CD8-positive, alpha-beta memory T cell (primary cell): ENCODE measurements at places on chromosomes 16 and 17.

GRCh38 chr16:86892509-86892908, 314.2 kb downstream of the FOXL1 start:
- no peaks in the 10 kb centered on the region for H3K36me3 ChIP-seq
- no peaks in the 10 kb centered on the region for H3K4me1 ChIP-seq
- H3K27ac ChIP-seq, result no peak overlapping the region
- H3K27me3 ChIP-seq, result no peaks in the 10 kb centered on the region
- no peak overlapping the region for H3K4me3 ChIP-seq

DNA sequence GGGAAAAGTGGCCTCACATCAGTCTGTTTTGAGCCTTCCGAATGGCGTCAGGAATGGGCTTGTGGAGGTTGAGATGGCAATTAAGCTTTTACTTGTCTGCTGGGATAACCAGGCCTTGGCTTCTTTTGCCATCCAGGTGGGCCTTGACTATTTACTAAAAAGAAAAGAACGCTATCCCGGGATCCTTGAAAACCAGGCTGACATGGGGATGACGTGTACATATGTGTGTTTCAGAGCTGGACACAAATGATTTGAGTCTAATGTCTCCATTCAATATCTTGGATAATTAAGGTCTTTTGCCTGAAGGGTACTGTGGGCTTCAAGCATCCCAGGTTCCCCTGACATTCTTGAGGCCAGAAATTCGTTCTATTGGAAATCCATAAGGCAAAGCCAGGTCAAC, 32.6 kb upstream of the HOXB13 start:
- H3K27me3 ChIP-seq, result peaks cover 22% of the 10 kb centered on the region
- no peaks in the 10 kb centered on the region for H3K36me3 ChIP-seq
- no peak overlapping the region for H3K27ac ChIP-seq
- no peaks in the 10 kb centered on the region for H3K4me1 ChIP-seq

- no peak overlapping the region for H3K4me3 ChIP-seq
- H3K4me1 ChIP-seq, result peaks cover 52% of the 10 kb centered on the region
- H3K27me3 ChIP-seq, result no peaks in the 10 kb centered on the region
- H3K27ac ChIP-seq, result no peak overlapping the region
These were observed 6.2 kb upstream of the CD300A start for GRCh38 chr17:74460241-74460640.

GRCh38 chr16:1909561-1910231, 8.5 kb downstream of the HS3ST6 start:
- DNase-seq, result no peak
- no peaks in the 10 kb centered on the region for H3K4me1 ChIP-seq
- no peak overlapping the region for H3K4me3 ChIP-seq

GRCh38 chr16:4780235-4780634, 7.9 kb downstream of the SEPTIN12 start:
- no peaks in the 10 kb centered on the region for H3K4me1 ChIP-seq
- no peak overlapping the region for H3K4me3 ChIP-seq
- no peak for DNase-seq
- no peaks in the 10 kb centered on the region for H3K36me3 ChIP-seq
- H3K27me3 ChIP-seq, result no peaks in the 10 kb centered on the region

- H3K27ac ChIP-seq, result peak overlapping the region; percentile 16
- H3K4me3 ChIP-seq, result peak overlapping the region; percentile 90
- peaks cover 28% of the 10 kb centered on the region for H3K4me1 ChIP-seq
These were observed 1.3 kb downstream of the NAGS start for GRCh38 chr17:44005527-44006271.

- no peak overlapping the region for H3K4me3 ChIP-seq
- H3K27me3 ChIP-seq, result no peaks in the 10 kb centered on the region
- no peak for DNase-seq
- no peaks in the 10 kb centered on the region for H3K36me3 ChIP-seq
These were observed 25.2 kb upstream of the ABCC3 start for GRCh38 chr17:50609380-50610074.

DNA sequence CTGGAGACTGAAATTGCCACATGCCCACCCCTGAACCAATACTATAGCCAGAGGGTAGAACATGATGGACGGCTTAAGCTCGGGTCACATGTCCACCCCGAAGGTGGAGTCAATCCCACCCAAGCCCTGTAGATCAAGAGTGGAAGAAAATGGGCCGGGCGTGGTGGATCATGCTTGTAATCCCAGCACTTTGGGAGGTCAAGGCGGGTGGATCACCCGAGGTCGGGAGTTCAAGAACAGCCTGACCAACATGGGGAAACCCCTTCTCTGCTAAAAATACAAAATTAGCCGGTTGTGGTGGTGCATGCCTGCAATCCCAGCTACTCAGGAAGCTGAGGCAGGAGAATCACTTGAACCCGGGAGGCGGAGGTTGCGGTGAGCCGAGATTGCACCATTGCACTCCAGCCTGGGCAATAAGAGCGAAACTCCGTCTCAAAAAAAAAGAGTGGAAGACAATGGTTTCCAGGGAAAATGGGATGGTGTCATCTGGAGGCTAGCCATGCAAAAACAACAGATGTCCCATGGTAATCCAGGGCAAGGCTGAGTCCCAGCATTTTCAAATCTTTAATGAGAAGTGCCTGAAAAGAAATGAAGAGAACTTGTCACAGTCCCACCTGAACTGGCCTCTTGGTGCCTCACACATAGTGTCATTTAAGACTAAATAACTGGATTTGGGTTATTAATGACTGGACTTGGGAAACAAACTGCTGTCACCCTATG, 30.1 kb downstream of the CD300LF start:
- H3K27me3 ChIP-seq, result no peaks in the 10 kb centered on the region
- no peak overlapping the region for H3K27ac ChIP-seq
- no peak for DNase-seq

- H3K4me3 ChIP-seq, result peak overlapping the region; percentile 66
- H3K4me1 ChIP-seq, result peaks cover 17% of the 10 kb centered on the region
- no peaks in the 10 kb centered on the region for H3K36me3 ChIP-seq
These were observed 512 bp downstream of the AKAP1 start for GRCh38 chr17:57085448-57086068.

GRCh38 chr16:53726625-53727024, 22.7 kb downstream of the FTO start:
- no peaks in the 10 kb centered on the region for H3K36me3 ChIP-seq
- no peak overlapping the region for H3K4me3 ChIP-seq
- H3K4me1 ChIP-seq, result no peaks in the 10 kb centered on the region
- H3K27ac ChIP-seq, result no peak overlapping the region

- no peak overlapping the region for H3K4me3 ChIP-seq
- H3K27me3 ChIP-seq, result no peaks in the 10 kb centered on the region
- no peaks in the 10 kb centered on the region for H3K4me1 ChIP-seq
- H3K36me3 ChIP-seq, result no peaks in the 10 kb centered on the region
These were observed 60.4 kb upstream of the GNG13 start for GRCh38 chr16:860891-861290.

DNA sequence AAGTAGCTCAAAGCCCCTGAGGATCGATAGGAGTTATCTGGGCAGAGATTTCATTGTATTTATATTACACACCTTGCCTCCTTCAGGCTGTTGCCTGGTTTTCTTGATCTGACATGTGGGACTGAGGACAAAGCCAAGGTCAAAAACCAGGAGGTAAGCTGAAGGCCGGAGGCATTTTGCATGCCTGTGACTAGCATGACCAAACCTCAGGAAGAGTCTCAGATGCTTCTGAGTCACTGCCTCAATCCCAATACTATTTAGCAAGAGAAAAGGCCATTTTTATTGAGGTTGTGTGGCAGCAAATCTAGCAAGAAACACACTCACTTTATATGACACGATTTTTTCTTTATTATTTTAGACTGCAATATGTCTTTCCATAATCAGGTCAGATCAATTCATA, 968.1 kb downstream of the CDH11 start:
- no peak overlapping the region for H3K4me3 ChIP-seq
- no peaks in the 10 kb centered on the region for H3K4me1 ChIP-seq
- DNase-seq, result no peak
- H3K27me3 ChIP-seq, result no peaks in the 10 kb centered on the region
- no peaks in the 10 kb centered on the region for H3K36me3 ChIP-seq

- no peak for DNase-seq
- no peak within 1 kb of the TSS for H3K27ac ChIP-seq
- H3K4me1 ChIP-seq, result no peaks in the 10 kb centered on the region
- no peaks in the 10 kb centered on the region for H3K36me3 ChIP-seq
- no peaks in the 10 kb centered on the region for H3K27me3 ChIP-seq
- H3K4me3 ChIP-seq, result no peak within 1 kb of the TSS
These were observed at the start of gene C16orf89 for GRCh38 chr16:5065813-5066212. Gene C16orf89, minus strand, starts transcription at chr16:5065956. Its CDS starts 48 bp downstream, at chr16:5065908.

DNA sequence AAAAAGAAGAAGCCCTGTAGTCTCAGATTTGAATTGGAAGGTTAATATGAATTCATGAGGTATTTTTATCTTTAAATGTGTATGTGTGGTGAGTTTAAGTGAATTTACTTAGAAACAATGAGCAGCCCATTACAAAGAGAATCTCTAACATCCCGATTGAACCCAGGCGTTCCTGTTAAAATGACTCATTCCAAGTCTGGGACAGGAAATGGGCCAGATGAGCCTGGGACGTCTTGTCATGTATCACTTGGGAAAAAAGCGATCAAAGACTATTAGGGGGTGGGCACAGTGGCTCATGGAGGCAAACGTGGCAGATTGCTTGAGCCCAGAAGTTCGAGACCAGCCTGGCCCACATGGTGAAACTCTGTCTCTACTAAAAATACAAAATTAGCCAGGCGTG, 81.6 kb downstream of the SEC14L1 start:
- H3K27me3 ChIP-seq, result no peaks in the 10 kb centered on the region
- DNase-seq, result no peak
- no peak overlapping the region for H3K4me3 ChIP-seq
- H3K36me3 ChIP-seq, result no peaks in the 10 kb centered on the region
- no peak overlapping the region for H3K27ac ChIP-seq

- no peak overlapping the region for H3K4me3 ChIP-seq
- H3K27me3 ChIP-seq, result no peaks in the 10 kb centered on the region
- DNase-seq, result no peak
- no peaks in the 10 kb centered on the region for H3K4me1 ChIP-seq
These were observed 12.7 kb downstream of the CALB2 start for GRCh38 chr16:71371237-71371636.

DNA sequence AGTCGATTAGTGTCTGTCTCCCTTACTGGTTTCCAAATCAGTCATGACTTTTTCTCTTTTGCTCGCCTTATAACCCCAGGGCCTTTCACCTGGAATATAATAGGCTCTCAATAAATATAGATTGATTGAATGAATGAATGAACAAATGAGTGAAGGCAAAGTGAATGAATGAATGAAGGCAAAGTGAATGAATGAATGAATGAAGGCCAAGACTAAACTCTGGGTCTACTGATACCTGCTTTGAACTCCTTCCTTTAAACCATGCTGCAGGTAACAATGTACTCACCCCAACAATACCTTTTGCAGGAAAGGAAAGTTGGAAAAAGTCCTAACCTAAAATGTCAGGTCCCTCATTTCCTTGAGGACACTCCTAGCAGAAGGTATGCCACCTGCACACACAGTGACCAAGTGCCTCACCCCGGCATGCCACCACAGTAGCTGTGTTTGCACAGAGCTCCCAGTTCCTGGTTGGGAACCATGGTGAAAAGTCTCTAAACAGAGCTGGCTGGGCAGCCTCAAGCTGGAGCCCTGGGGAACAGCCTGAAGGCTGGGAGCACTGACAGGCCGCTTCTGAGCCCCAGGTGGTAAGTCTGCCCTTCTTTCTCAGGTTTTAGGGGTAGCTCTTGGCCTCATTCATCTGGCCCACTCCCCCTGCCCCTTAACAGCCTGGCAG, 42.7 kb upstream of the ANKFN1 start:
- no peak for DNase-seq
- H3K27ac ChIP-seq, result no peak overlapping the region
- no peak overlapping the region for H3K4me3 ChIP-seq
- no peaks in the 10 kb centered on the region for H3K36me3 ChIP-seq

- no peaks in the 10 kb centered on the region for H3K4me1 ChIP-seq
- no peak overlapping the region for H3K4me3 ChIP-seq
- H3K27ac ChIP-seq, result no peak overlapping the region
- peaks cover 24% of the 10 kb centered on the region for H3K36me3 ChIP-seq
- H3K27me3 ChIP-seq, result no peaks in the 10 kb centered on the region
These were observed 7.8 kb downstream of the NCBP3 start for GRCh38 chr17:3838206-3838605.

GRCh38 chr17:38786372-38786771, 13.0 kb downstream of the PIP4K2B start:
- no peaks in the 10 kb centered on the region for H3K4me1 ChIP-seq
- DNase-seq, result no peak
- H3K4me3 ChIP-seq, result no peak overlapping the region
- H3K36me3 ChIP-seq, result peaks cover 49% of the 10 kb centered on the region
- no peak overlapping the region for H3K27ac ChIP-seq
- no peaks in the 10 kb centered on the region for H3K27me3 ChIP-seq

GRCh38 chr16:19112099-19112407, 1.7 kb upstream of the ITPRIPL2 start:
- H3K27ac ChIP-seq, result no peak overlapping the region
- H3K27me3 ChIP-seq, result no peaks in the 10 kb centered on the region
- no peak for DNase-seq
- no peaks in the 10 kb centered on the region for H3K4me1 ChIP-seq
- H3K36me3 ChIP-seq, result no peaks in the 10 kb centered on the region
- H3K4me3 ChIP-seq, result no peak overlapping the region

- peaks cover 65% of the 10 kb centered on the region for H3K4me1 ChIP-seq
- no peak overlapping the region for H3K27ac ChIP-seq
- no peaks in the 10 kb centered on the region for H3K36me3 ChIP-seq
- no peaks in the 10 kb centered on the region for H3K27me3 ChIP-seq
- DNase-seq, result no peak
These were observed 7.4 kb downstream of the BANP start for GRCh38 chr16:87958632-87959031.

DNA sequence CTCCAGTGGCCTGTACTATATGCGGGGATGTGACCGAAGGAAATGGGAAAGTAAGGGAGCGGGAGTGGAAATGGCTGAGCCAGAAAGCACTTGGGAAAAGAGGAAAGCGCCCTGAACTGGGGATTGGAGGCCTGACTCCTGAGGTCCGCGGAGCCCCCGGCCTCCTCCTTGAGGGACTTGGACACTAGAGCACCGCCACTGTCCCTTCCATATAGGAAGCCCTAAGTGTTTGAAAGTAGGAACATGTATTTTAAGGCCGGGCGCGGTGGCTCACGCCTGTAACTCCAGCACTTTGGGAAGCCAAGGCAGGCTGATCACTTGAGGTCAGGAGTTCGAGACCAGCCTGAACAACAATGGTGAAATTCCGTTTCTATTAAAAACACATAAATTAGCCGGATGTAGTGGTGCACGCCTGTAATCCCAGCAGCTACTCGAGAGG, 530 bp upstream of the ZDHHC7 start:
- peak overlapping the region; percentile 97 for H3K27ac ChIP-seq
- H3K36me3 ChIP-seq, result no peaks in the 10 kb centered on the region
- peak overlapping the region; percentile 81 for H3K4me3 ChIP-seq
- H3K27me3 ChIP-seq, result no peaks in the 10 kb centered on the region

- no peak within 1 kb of the TSS for H3K27ac ChIP-seq
- H3K36me3 ChIP-seq, result no peaks in the 10 kb centered on the region
- DNase-seq, result no peak
- H3K27me3 ChIP-seq, result peaks cover 38% of the 10 kb centered on the region
- no peak within 1 kb of the TSS for H3K4me3 ChIP-seq
These were observed at the start of gene RAMP2 for GRCh38 chr17:42760652-42761581. Gene RAMP2, plus strand, starts transcription at chr17:42761227. Its CDS starts 35 bp downstream, at chr17:42761262.
